ENCODE measurements at places on chromosomes 5 and 9.

GRCh38 chr5:127210042-127210441 is 80.6 kb upstream of the MEGF10 start:
- no peak for DNase-seq

DNA sequence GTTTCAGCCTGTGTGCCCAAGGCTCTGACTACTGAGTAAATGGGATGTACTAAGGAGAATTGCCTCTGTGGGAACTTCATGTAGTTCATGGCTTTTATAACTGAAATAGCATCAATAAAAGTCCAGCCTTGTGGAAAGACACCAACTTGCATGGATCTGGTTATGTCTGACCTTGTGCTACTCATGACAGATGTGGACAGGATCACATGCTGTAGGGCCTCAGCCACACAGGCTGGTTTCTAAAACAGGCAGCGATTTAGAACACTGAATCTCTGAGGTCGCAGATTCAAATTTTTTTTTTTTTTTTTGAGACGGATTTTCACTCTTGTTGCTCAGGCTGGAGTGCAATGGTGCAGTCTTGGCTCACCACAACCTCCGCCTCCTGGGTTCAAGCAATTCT is 66.5 kb upstream of the SPIN1 start:
- DNase-seq, result no peak

DNA sequence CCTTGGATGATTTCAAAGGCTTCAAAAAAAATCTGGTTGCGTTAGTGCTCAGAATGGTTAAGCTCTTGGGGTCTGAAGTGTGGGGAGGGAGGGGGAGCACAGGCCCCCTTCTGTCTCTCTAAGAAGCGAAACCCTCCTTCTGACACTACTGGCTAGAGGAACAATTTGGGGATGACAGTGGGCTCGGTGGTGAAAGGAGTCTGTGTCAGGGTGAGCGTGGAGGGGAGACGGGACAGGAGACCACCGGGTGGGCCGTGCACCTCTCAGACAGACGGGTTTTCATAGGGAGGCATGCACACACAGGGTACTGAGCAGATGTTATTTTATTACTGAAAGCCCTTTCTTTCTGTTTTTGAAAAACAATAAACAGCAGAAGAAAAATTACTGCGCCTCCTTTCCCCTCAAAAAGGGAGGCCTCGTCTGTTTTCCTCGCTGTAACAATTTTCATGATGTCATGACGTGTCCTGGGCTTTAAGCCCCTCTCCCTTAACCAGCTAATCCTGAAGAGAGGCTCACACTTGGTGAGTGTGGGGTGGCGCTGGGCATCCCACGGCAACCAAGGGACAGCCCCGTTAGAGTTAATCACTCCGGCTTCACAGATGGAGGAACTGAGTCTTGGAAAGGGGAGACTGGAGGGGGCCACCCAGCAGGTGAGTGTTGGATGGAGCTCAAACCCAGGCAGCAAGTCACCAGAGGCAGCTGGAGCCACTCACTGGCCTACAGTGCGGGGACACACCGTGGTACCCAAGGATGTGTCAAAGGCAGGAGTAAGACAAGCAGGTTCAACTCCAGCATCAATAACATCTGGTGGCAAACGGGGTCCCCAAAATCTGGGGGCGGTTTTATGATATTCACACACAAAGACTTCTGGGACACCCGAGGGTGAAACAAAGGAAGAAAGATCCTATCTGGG is 53.4 kb downstream of the PTCH1 start:
- DNase-seq, result no peak

DNA sequence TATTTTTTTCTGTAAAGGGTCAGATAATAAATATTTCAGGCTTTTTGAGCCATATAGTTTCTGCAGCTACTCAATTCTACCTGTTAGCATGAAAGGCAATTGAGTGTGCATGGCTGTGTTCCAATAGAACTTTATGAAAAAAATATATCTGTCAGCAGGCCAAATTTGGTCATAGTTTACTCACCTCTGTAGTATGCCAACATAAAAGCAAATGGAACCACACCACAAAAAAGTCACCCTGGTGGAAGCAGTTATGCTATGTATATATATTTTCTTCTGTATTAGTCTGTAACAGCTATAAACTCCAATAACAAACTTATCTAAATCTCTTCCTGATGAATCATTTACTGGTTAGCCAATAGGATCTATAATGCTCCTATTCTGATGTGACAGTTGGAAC is 3.4 kb downstream of the SLC38A9 start:
- DNase-seq, result no peak

- no peak for DNase-seq
Measured at GRCh38 chr5:146606893-146607292, 90.9 kb upstream of the GPR151 start.

All from NT2/D1 (cell line).